ENCODE measurements at places on chromosomes 5 and 9.

DNA sequence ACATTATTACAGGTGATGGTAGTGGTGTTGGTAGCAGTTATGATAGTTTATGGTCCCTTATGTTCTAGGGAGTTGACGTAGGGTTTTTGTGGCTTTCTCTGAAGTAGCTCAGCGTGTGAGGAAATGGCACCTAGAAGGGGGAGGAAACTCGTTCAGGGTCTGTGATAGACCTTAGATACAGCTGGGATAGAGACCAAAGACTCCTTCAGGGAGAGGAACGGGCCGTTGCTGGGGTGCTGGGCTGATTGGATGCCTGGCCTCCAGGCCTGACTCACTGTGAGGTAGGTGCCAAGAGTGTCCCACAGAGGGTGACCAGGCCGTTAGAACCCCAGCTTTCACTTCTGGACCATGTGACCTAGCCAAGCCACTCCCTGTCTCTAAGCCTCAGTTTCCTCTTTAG, 96.6 kb downstream of the DAB2IP start:
- no peaks in the 10 kb centered on the region for H3K36me3 ChIP-seq
- no peak overlapping the region for H3K4me3 ChIP-seq
- DNase-seq: no peak
- no peaks in the 10 kb centered on the region for H3K27me3 ChIP-seq
- no peaks in the 10 kb centered on the region for H3K4me1 ChIP-seq
- H3K27ac ChIP-seq: no peak overlapping the region

- no peak overlapping the region for H3K27ac ChIP-seq
- H3K4me3 ChIP-seq: no peak overlapping the region
- H3K4me1 ChIP-seq: no peaks in the 10 kb centered on the region
- H3K27me3 ChIP-seq: no peaks in the 10 kb centered on the region
Measured at GRCh38 chr9:5459289-5459829, 9.0 kb downstream of the CD274 start.

- no peak overlapping the region for H3K4me3 ChIP-seq
- H3K4me1 ChIP-seq: no peaks in the 10 kb centered on the region
- no peak overlapping the region for H3K27ac ChIP-seq
- H3K36me3 ChIP-seq: no peaks in the 10 kb centered on the region
- DNase-seq: no peak
Measured at GRCh38 chr5:113053511-113053995, 77.0 kb downstream of the DCP2 start.

GRCh38 chr5:103469288-103470040, 93.1 kb downstream of the NUDT12 start:
- DNase-seq: no peak
- H3K27me3 ChIP-seq: no peaks in the 10 kb centered on the region

- H3K4me3 ChIP-seq: no peak overlapping the region
- no peaks in the 10 kb centered on the region for H3K4me1 ChIP-seq
- no peaks in the 10 kb centered on the region for H3K27me3 ChIP-seq
- H3K27ac ChIP-seq: no peak overlapping the region
- no peak for DNase-seq
Measured at GRCh38 chr5:12217039-12217438, 312.8 kb upstream of the CTNND2 start.

- peaks cover 31% of the 10 kb centered on the region for H3K27me3 ChIP-seq
- no peak overlapping the region for H3K4me3 ChIP-seq
- no peak overlapping the region for H3K27ac ChIP-seq
Measured at GRCh38 chr5:175873088-175873454, 1.7 kb downstream of the CPLX2 start.

GRCh38 chr5:370959-371810, 49.7 kb downstream of the AHRR start:
- no peak overlapping the region for H3K4me3 ChIP-seq
- H3K27ac ChIP-seq: no peak overlapping the region
- no peak for DNase-seq
- H3K4me1 ChIP-seq: peaks cover 20% of the 10 kb centered on the region

DNA sequence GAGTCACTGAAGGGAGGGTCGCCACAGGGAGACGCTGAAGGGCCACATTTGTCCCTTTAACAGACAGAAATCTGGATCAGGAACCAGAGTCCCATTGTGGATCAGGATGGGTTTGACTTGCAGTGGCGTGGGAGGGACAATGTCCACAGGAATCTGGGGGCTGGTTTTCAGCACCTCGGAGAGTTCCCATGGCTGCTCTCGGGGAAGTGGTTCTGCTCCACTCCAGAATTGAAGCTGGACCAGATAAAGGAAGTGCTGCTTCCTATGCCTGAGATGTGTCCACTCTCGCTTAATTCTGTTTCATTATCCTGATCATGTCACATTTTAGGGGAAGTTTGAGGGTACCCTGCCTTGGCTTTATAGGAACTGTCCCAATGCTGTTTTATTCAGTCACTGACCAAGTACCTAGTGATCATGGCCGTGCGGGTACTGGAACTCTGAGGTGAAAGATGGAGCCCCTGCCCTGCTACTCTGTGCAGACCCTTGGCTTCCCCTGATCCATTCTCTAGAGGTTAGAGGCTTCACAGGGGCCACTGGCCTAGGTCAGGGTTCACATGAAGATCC, 28.7 kb downstream of the ENHO start:
- DNase-seq: no peak
- H3K27ac ChIP-seq: no peak overlapping the region
- no peaks in the 10 kb centered on the region for H3K27me3 ChIP-seq
- H3K4me3 ChIP-seq: no peak overlapping the region
- no peaks in the 10 kb centered on the region for H3K36me3 ChIP-seq
- H3K4me1 ChIP-seq: no peaks in the 10 kb centered on the region

- H3K36me3 ChIP-seq: no peaks in the 10 kb centered on the region
- no peak overlapping the region for H3K4me3 ChIP-seq
- no peaks in the 10 kb centered on the region for H3K4me1 ChIP-seq
- DNase-seq: peak; percentile 9
Measured at GRCh38 chr9:2228132-2228531, 213.0 kb downstream of the SMARCA2 start.

DNA sequence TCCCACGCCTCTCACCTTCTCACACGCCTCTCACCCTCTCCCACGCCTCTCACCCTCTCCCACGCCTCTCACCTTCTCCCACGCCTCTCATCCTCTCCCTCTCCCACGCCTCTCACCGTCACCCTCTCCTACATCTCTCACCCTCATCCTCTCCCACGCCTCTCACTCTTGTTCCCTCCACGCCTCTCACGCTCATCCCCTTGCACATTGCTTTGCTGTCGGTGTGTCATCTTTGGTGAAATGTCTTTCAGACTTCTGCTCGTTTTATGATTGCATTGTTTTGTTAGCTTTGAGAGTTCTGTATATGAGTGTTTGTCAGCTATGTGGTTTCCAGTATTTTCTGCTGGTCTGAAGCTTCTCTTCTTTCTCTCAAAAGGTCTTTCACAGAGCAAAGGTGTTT, 102.7 kb downstream of the EHMT1 start:
- DNase-seq: no peak
- H3K36me3 ChIP-seq: peaks cover 31% of the 10 kb centered on the region
- H3K4me1 ChIP-seq: peaks cover 31% of the 10 kb centered on the region
- no peaks in the 10 kb centered on the region for H3K27me3 ChIP-seq

DNA sequence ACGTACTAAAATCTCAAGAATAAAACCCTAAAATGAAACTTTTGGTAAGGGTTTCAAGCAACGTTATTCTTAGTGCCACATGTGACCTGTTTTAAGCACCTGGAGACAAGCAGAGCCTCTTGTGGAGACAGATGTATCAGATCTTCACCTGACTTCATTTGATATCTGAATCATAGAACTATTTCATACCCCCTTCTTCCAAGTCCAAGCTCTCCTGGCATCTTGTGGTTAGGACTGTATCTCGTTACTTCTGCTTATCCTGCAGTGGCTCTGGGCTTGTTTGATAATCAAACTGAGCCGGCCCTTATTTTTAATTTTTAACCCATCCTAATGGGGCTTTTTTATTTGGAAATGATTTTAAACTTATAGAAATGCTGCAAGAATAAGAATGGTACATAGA, 11.1 kb upstream of the FSD1L start:
- no peak overlapping the region for H3K4me3 ChIP-seq
- H3K4me1 ChIP-seq: no peaks in the 10 kb centered on the region

DNA sequence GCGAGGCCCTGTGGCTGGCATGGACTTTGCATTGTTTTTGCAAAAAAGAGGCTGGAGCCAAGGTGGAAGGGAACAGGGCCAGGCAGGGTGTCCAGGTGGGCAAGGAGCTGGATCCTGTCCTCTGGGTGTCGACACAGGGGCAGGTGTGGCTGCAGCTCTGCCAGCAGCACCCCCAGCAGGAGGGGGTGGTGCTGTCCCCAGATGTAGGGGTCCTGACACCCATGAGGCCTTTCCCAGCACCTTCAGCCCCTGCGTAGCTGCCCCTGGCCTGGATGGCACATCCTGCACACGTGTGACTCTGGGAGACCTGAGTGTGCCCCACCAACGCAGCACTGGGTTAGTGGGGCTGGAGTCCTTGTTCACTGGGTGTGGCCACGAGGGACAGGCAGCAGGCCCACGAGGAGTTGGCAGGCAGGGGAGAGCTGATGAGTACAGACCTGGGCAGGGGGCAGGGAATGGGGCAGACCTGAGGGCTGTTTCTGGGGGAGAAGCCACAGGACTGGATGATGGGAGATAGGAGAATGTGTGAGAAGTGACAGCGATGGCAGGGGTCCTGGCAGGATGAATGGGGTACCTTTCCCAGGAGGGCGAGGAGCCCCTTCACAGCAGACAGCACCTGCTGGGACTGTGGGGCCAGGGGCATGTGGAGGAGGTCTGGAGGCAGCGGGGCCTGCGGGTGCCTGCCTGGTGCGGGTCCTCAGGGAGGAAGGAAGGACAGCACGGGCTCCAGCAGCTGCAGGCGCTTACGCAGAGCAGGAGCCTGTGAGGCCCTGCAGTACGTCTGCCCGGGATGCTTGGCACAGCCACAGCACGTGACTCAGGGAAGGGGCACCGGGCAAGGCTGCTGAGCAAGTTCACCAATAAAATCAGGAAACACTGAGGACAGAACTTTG, 3.6 kb upstream of the RASGEF1C start:
- no peak for DNase-seq
- no peaks in the 10 kb centered on the region for H3K4me1 ChIP-seq
- no peaks in the 10 kb centered on the region for H3K36me3 ChIP-seq
- no peak overlapping the region for H3K4me3 ChIP-seq
- no peak overlapping the region for H3K27ac ChIP-seq

DNA sequence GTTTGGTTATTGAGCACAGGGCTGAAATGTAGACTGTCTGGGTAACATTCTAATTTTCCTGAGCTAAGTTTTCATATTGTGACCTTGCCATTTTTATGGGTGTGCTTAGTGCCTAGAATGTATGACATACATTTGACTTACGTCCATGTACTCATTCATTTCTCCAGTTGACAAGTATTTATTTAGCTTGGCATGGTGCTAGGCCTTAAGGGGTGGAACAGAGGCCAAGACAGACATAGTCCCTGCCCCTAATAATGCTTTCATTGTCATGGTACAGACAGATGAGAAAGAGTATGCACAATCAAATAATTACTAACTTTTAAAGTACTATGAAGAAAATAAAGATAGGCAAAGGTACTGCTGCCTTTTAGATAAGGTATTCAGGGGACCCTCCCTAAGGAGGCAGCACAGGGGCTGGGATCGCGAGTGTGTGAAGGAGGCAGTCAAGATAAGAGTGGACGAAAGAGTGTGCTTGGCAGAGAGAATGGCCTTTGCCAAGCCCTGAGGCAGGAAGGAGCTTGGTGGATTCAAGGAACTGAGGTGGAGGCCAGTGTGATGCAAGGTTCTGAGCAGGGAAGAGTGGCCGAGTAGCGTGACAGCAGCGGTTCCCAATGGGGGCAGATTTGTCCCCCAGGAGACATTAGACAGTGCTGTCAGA, 128.0 kb downstream of the PIP5K1B start:
- no peaks in the 10 kb centered on the region for H3K27me3 ChIP-seq
- H3K4me3 ChIP-seq: no peak overlapping the region
- no peaks in the 10 kb centered on the region for H3K4me1 ChIP-seq
- no peaks in the 10 kb centered on the region for H3K36me3 ChIP-seq

- H3K36me3 ChIP-seq: no peaks in the 10 kb centered on the region
- H3K4me3 ChIP-seq: no peak overlapping the region
- H3K27me3 ChIP-seq: no peaks in the 10 kb centered on the region
- no peak overlapping the region for H3K27ac ChIP-seq
- H3K4me1 ChIP-seq: no peaks in the 10 kb centered on the region
Measured at GRCh38 chr5:124887223-124887622, 140.8 kb upstream of the ZNF608 start.

GRCh38 chr9:37528652-37529471, 43.1 kb downstream of the POLR1E start:
- no peaks in the 10 kb centered on the region for H3K27me3 ChIP-seq
- H3K36me3 ChIP-seq: no peaks in the 10 kb centered on the region
- peak; percentile 77 for DNase-seq
- peaks cover 12% of the 10 kb centered on the region for H3K4me1 ChIP-seq
- peak overlapping the region; percentile 85 for H3K4me3 ChIP-seq
